ENCODE measurements at places on chromosomes 4 and X. TPM values are rescaled to one million over a fixed set of nuclear protein-coding genes. Genes with fewer than 3 reads are reported as not detected.

DNA sequence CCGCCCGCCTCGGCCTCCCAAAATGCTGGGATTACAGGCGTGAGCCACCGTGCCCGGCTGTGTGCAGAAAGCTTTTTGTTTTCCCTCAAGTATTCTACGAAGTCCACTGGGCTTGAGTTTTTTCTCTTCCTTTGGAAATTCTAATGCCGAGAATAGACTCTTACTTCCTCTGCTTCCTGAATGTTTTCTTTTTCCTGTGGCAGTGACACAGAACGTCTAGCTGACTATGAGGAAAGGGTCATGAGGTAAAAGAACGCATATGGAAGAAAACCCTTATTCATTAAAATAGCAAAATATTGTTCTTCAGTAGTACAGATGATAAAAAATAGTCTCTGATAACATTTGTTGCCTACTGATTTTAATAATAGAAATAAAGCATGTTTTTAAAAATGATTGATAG lies 4.9 kb upstream of the SLC25A4 start:
- DNase-seq, result no peak

- no peak for DNase-seq
Measured at GRCh38 chrX:140521393-140521792, 16.5 kb upstream of the SOX3 start.

- DNase-seq, result no peak
Measured at GRCh38 chr4:177480795-177481194, 38.6 kb upstream of the AGA start.

DNA sequence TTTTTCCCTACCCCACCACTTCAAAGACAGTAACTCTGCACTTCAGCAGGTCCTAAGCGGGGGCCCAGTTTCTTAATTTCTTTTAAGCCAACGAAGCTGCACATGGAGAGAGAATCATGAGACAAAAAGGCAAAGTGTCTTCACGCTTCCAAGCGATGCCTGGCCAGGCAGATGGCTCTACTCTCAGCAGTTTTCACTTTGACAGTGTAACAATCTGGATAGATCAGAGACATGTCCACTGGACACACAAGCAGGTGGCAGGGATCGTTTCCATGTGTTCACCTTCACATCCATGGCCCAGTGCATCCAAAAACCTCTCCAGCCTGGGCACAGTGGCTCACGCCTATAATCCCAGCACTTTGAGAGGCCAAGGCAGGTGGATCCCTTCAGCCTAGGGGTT lies 27.8 kb downstream of the PPP2R2C start:
- no peak for DNase-seq

GRCh38 chr4:16461362-16461761 lies 235.1 kb upstream of the TAPT1 start:
- DNase-seq, result no peak

- no peak for DNase-seq
Measured at GRCh38 chr4:19721587-19721986, 530.1 kb upstream of the SLIT2 start.

DNA sequence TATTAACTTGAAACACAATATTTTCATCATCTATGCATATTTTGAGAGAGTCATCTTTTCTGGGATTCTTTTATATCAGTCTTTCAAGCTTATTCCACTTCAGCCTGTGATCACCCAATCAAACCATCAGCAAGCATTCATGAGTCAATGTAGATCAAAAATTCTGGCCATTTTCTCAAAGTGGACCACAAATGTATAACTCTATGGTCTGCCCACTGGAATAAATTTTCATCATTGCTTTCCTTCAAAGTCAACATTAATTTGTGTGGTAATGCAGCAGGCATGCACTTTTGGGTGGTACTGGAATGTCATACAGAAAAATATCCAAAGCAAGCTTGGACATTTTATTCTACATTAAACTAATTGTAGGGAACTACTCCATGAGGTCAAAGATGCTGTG lies 1013.0 kb downstream of the STIM2 start:
- DNase-seq, result no peak

DNA sequence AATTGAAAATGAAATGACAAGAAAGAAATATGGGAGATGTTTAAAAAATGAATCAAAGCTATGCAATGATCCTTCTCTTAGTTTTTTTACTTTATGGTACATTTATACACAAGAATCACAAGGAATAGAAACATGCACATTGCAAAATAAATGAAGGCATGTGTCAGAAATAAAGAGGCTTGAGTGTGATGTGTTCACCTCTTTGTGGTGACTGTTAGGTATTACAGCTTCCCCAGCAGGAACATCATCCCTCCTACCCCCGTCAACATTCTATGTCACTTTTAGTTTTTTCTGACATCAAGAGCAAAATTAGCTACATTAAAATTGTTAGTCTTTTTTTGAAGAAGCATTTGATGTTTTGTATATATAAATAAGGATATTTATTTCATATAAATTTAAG lies 214.8 kb downstream of the SLC4A4 start:
- no peak for DNase-seq

DNA sequence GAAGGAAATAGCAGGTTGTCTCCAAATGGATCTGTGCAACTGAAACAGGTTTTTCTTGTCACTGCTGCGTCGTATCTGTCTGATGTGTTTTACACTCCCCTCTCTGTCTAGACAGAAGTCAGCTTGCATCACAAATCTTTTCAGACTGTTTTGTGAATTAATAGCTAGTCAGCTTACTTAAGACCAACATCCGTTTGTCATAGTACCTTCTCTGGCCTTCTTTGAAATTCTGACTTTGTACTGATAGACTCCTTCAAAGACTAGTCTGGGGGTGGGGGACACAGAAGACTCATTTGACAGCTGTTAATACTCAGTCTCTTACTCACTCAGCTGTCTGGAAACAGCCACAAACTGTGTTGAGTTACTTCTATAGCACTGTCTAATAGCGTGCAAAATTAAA lies 197.8 kb downstream of the PALLD start:
- no peak for DNase-seq

- DNase-seq, result no peak
Measured at GRCh38 chrX:108219949-108220601, 128.5 kb downstream of the ATG4A start.

DNA sequence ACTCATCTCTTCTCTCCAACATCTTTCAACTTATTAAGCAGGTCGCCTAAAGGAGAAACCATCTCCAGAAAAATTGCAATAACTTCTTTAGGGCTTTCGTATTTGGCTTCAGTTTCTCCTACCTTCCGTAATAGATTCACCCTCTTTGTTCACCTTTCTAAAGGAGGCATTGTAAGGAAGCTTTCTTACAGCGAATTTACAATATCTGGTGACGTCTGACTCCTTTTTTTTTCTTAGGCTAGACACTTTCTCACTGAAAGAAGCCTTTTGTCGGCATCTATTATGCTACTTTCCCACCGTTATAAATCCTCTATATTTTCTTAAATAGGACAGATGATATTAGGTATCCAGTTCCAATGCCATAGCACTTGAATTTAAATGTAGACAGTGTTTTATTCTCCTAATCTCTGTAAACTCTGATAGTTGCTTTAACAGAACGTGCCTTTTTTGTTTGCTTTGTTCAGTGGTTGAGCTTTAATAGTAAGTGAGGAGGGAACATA lies 302.4 kb downstream of the IL1RAPL1 start:
- no peak for DNase-seq

GRCh38 chr4:169940460-169940859 lies 85.7 kb downstream of the MFAP3L start:
- no peak for DNase-seq

DNA sequence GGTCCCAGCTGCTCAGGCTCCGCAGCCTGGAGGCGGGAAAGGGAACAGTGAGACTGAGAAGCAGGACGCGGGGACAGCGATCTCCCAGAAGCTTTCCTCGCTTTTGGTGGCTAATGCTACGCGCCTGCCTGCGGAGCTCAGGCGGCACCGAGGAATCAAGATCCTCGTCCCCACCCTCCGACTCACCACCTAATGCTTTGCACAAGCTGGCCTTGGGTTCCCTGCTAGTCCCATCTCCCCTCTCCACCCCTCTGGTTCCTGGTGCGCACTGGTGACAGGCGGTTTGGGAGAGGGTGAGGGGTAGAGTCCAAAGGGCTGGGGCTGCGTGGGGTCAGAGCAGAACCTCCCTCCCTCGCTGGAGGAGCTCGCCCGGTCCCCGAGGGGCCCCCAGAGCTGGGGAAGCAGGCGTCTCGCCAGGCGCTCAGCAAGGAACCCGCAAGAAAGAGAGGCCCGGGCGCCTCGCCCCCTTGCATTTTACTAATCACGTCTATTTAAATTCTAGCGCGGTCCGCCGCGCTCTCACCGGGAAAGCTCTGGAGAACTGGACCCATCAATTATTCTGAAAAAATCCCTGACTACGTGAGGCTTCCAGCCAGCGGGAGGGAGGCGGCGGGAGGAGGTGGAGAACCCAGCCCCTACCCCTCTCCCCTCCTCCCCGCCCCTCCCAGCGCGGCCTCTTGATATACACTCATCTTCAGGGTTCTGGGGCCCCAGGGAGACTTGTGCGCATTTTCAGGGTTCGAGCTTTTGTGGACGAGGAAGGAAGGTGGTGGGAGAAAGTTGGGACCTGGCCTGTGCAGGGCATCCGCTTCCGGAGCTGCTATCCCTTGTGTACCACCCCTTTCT lies 9.1 kb downstream of the POU4F2 start:
- DNase-seq, result no peak

- no peak for DNase-seq
Measured at GRCh38 chr4:98150092-98150761, 7.0 kb upstream of the STPG2 start.

DNA sequence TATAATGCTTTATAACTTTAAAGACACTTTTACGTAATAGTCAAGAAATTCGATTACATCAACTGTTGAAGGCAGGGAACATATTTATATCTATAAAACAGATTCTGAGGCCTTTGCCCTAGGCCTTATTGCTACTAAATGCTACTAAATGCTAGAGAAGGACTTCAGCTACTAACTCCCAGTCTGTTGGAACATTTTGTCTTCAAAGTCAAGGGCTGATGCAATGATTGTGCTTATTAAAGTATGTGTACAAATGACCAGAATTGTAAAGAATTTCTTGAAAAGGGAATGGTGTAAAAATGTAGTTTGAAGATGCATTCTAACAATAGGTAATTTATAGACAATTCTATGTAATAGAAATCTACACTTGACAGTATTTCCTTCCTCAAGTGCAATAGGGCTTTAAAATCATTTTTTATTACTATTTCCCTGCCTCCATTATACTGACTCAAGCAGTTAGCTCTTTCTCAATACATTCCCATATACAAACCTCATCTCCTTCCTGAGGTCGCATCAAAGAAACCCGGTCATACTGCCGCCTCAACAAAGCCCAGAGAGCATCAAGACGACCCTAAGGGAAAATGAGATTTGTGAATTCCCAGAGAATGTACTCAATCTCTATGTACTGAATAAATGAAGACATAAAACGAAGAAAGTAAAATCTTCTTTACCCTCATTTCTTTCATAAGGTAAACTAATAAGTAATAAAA lies 95.7 kb downstream of the ANTXR2 start:
- DNase-seq, result no peak

DNA sequence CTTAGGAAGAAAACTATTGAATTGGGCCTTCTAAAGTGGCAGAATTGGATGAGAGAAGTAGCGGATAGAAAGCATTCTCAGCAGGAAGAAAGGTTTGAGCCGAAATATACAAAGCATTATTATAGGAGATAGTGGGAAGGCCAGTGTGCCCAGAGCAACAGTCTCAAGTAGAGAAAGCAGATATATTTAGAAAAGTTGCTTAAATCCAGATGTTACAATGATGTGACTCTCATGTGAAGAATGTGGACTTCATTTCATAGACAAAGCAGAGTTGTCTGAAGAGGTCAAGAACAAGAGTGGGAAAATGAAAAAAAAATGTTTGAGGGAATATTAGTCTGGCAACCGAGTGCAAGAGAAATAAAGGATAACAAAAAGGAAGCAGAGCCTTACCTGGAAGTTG lies 66.9 kb downstream of the SYNPO2 start:
- DNase-seq, result no peak

DNA sequence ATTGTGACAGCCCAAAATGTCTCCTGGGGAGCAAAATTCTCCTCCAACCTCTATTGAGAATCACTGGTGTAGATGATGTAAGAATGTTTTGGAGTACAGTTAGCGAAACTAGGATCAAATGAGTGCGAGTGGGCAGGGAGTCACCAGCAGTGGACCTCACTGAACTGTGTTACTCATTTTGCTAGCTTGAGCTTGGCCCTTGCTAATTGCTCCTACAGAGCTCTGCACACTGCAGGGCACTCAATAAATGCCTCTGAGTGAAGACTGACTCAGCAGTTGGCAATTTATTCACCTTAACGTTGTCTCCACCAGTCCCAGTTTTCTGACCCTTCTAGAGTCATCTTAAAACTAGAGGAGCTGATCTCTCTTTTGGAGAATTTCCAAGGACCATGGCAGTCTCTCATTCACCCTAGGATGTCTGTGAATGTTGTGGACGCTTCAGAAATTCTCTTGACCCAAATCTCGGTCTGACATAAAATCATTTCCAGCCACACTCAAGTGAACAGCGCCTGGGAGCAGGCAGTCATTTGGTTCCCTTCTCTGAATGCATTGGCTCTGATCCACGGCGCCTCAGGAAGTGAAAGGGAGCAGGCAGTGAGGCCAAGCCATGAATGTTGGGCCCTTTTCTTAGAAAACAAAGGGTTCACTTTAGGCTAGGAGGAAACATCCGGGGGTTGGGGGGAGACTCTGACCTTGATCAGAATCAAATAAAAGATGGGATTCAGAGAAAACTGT lies 148.1 kb downstream of the NWD2 start:
- peak; percentile 8 for DNase-seq

GRCh38 chr4:22859318-22859717 lies 166.6 kb downstream of the GBA3 start:
- no peak for DNase-seq

- DNase-seq, result no peak
Measured at GRCh38 chrX:8783097-8783713, 18.0 kb downstream of the FAM9A start.

GRCh38 chr4:4869731-4870571 lies 10.5 kb downstream of the MSX1 start:
- no peak for DNase-seq

DNA sequence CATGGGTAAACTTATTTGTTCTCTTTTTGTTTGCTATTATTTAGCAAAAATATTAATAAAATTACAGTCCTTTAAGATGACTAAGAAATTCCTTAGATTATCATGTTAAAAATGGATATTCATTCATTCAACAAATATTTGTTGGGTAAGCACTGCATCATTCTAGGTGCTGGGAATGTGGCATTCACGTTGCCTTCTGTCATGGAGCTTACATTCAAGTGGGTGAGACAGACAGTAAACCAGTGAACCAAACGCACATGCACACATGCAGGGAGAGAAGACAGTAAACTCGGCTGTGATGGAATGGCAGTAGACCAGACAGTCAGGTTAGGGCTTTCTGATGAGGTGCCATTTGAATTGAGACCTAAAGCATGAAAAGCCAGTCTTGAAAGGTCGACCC lies 91.8 kb downstream of the STOX2 start:
- DNase-seq, result no peak

- no peak for DNase-seq
Measured at GRCh38 chr4:74460833-74461232, 15.9 kb downstream of the AREG start.

CXXC4 gene
- polyA plus RNA-seq, result 1.8 TPM

TLR10 gene
- 0.42 TPM for polyA plus RNA-seq

PLK4 gene
- 8.9 TPM for polyA plus RNA-seq
